DMS 273 treated with DMSO at 0.1 percent for 48 hours (cell line): ENCODE measurements at places on chromosomes 11 and 22.

DNA sequence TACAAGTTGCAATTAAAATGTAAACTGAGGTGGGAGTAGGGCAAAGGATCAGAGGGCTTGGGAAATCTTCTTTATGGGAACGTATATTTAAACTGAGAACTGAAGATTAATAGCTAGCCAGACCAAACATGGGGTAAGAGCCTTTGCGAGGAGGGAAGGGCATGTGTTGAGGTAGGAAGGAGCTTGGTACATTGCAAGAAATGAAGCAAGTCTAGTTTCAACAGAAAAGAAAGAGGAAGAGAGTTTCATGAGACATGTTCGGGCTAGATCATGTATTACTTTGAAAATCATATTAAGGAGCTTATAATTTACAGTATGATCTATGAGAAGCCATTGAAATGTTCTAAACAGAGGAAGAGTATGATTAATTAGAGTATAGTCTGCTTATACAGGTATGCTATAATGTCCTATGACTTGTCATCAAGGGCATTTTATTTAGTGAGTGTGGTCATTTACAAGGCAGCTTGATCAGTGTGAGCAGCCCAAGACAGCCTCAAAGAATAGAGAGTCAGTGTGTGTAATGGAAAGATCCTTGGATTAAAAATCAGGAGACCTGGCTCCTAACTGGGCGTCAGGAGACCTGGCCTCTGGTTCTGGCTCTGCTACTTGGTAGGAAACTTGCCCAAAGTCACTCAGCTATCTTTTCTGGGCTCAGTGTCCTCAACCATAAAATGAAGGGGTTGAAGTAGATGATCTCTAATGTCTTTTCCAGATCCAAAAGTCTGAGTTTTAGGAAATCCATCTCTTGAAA, 10.9 kb downstream of the GAS2 start:
- DNase-seq = no peak

- DNase-seq = no peak
Measured at GRCh38 chr22:30241576-30242371, 4.8 kb downstream of the LIF start.

- no peak for DNase-seq
Measured at GRCh38 chr11:68780829-68781228, 29.5 kb upstream of the TESMIN start.

GRCh38 chr22:27125539-27125938, 468.2 kb downstream of the MIAT start:
- DNase-seq = no peak

DNA sequence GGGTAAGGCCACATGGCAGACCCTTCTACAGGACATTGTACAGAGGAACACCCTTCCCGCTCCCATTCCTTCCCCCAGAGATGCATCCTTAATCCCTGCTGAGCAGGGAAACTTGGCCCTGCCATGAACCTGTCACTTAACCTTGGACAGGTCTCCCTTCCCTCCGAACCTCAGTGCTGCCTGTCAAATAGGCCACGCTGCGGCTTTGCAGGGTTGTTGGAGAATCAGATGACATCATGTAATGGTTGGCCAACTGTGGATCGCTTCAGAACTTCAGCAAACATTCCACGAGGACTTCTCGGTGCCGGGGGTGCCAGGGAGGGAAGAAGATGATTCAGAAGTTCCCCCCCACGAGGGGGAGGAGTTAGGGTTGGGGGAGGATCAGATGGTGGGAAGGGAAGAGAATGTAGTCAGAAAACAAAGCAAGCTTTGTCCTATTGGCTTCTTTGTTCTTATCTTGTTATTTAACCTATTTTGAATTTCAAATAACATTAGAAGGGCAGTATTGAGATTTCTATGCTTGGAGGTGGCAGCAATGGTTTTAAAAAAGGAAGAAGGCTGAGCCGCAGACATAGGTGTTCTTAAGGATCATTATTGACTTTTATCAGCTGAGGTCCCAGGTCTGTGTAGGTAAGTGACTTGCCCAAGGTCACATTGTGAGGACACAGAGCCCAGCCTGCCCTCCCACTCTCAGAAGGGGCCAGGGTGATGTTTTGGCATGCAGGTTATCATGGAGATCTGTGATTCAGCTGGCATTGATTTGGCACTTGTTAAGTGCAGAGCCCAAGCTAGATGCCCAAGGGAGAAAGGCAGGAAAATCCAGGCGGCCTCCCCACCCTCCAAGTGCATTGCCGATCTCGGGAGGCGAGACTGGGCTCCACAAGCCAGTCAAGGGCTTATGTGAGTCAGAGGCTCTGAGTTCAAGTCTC, 3.1 kb downstream of the CDC42EP1 start:
- no peak for DNase-seq

- DNase-seq = no peak
Measured at GRCh38 chr22:45891471-45891995, 85.4 kb downstream of the WNT7B start.

DNA sequence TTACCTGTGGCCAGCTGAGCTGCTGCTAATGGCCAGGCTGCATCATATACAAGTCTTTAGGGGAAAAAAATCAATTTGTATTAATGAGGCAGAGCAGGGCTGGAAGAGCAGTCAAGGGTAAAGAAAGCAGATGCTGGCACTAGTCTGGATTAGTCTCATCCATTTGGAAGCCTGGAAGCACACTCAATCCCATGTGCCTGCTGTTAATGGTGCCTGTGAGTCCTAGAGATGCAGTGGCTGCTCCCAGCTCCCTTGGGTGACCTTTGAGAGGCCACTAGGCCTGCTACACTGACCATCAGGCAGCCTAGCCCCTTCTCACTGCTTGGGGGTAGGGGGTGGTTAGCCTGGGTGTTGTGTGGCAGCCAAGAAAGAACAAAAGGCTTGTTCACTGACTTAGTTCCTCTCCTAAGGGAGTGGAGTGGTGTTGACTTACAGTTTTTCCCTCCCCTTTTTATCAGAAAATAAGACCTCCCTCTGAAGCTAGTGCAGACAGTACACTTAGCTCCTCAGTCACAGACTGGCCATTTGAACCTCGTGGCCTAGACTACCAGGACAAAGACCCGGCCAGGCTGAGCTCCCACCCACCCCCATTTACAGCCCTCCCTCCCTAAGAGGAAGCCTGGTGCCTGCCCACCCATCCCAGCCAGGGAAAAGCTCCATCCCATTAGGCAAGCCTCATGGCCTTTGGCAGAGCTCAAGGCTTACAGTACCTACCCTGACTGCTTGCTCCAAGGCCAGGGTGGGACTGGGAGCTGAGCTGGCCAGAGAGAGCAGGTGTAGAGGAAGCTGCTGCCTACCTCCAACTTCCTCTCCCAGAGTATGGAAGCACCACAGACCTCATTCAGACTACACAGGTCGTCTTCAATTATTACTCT, 7.8 kb downstream of the PIK3IP1 start:
- peak; percentile 20 for DNase-seq

- DNase-seq = no peak
Measured at GRCh38 chr11:75479597-75480145, 46.1 kb downstream of the GDPD5 start.

DNA sequence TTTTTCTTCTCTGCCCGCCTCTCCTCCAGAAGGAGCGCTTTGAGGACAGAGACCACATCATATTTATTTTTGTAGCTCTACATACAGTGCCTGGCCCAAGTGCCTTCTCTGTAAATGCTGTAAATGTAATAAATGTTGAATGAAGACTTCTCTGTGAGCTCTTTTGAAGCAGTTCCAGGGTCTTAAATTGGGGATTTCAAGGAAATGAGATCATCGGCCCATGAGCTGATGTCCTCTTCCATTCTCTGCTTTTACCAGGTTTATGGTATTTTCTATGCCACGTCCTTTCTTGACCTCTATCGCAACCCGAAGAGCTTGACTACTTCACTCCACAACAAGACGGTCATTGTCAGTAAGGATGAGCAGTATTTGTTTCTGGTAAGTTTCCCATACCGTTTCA, 165.7 kb upstream of the SORL1-AS1 start:
- no peak for DNase-seq

DNA sequence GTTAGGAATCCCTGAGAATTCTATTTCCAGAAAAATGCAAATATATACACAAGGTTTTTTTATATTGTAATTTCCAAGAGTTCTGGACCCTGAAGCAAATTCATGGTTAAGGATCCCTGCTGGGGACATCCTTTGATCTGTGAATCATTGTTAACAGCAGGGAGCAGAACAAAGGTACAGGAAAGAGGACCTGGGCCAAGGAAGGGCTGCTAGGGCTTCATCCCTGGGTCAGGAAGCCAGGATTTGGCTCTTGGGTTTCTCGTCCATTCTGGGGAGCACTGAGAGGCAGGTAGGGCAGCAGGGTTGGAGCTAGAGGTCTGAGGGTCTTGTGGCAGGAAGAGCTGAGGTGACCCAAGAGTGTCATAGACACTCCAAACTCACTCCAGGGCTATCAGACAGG, 10.2 kb upstream of the OAF start:
- DNase-seq = no peak

DNA sequence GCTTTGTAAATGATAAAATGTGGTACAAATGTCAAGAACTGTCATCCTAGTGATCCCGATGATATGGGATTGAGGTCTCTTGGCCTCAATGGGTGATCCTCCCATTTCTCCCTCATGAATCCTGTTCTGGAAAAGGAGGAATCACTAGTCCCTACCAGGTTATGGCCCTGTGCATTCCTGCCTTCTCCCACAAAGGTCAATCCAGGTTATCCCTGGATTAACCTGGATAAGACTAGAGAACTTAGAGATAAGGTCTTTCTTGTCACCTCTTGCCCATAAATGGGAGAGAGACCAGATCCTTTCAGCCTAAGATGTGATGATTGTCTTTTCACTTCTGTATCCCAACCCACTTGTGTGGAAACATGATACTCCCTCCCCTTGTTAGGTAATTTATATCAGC, 396.7 kb downstream of the BUD13 start:
- DNase-seq = no peak

DNA sequence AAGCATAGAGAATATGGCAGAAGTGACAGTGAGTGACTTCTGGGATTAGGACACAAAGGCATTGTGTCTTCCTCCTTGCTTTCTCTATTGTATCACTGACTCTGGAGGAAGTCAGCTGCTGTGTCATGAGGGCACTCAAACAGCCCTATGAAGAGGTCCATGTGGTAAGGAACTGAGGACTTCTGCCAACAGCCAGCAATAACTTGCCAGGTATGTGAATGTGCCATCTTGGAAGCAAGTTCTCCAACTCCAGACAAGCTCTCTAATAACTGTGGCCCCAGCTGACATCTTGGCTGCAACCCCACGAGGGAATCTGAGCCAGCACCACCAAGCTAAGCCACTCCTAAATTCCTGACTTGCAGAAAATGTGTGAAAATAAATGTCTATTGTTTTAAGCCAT, 83.6 kb upstream of the ZBED5 start:
- no peak for DNase-seq

DNA sequence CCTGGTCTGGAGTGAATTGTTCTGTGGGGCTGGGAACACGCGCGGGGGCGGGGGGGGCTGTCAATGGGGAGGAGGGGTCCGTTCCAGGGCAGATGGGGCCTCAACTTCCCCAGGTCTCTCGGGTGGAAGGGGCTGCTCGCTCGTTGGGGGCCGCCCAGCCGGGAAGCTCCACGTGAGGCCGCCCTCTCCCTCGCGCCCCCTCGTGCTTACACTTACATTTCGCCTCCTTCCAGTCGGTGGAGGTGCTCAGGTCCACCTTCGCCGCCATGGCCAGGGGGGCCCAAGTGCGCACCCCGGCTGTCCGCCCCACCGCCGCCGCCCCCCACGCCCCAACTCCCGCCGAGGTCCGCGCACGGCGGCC, 452 bp downstream of the MACROD1 start:
- DNase-seq = no peak

GRCh38 chr22:20449819-20450550, 12.4 kb upstream of the SCARF2 start:
- DNase-seq = no peak

- no peak for DNase-seq
Measured at GRCh38 chr11:42025121-42025803, 565.8 kb upstream of the LRRC4C start.

GRCh38 chr11:68552542-68552941, 92.0 kb downstream of the PPP6R3 start:
- no peak for DNase-seq
